IMR-90 (cell line): ENCODE measurements at places on chromosomes 5 and 9. TPM values are rescaled to one million over a fixed set of nuclear protein-coding genes. Genes with fewer than 3 reads are reported as not detected.

GRCh38 chr5:19734776-19735175 lies 253.2 kb downstream of the CDH18 start:
- no peak for DNase-seq

- DNase-seq, result no peak
Measured at GRCh38 chr9:108311745-108312144, 544.0 kb downstream of the ACTL7B start.

DNA sequence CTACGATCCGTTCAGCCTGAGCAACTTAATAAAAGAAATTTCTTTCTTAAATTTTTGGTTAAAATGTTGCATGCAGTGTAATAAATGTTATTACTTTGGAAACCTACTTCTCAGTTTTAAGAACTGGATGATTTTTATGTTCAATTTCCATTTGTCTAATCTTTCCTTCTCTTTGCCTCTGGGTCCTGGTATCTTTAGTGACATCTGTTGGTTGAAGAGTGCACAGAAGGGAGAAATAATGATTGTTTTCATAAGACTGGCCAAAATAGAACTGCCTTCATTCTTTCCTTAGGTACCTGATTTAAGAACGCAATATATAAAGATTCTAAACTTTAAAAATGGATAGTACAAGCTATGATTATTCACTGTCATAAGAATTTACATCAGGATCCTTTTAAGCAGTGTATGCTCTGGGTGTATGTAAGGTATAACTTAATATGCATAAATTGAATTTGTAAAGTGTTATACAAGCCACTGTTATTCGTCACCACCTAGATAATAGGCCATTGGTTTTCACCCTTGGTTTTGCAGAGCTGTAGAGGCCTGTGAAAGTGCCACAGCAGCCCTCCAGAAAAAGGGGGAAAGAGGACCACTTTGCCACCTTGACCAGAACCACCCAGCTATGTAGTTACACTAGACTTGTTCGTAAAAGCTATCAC lies 82.8 kb upstream of the TLX3 start:
- DNase-seq, result peak; percentile 7

- DNase-seq, result no peak
Measured at GRCh38 chr5:139880416-139881142, 85.0 kb downstream of the PSD2 start.

DNA sequence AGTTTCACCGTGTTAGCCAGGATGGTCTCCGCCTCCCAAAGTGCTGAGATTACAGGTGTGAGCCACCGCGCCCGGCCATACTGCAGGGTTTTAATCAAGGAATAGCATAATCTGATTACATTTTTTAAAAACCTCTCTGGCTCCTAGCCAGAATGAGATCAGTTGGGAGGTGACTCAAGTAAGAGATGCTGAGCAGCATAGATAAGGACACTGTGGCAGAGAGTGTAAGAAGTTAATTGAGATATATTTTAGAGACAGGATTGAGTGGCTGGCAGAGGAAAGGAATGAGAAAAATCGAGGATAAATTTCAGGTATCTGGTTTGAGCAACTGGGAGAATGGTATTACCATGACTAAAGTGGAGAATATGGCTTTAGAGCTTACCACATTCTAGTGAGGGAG lies 7.3 kb upstream of the RIGI start:
- DNase-seq, result peak; percentile 10

DNA sequence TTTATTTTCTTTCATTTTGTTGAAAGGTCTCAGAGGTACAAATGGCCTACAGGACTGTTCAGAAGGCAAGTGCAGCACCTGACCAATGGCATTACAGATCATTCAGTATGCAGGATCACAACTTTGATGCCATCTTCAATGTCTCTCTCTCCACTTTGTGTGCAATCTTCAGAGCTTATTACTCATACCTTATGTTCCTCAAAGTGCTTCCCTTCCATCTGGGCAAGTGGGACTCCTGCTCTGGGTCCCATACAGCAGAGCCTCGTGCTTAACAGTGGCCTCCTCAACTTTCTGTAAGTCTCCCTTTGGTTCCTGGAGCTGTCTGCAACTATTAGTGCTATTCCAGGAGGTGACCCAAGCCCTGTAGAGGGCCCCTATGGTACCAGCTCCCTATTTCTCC lies 358.4 kb upstream of the RPS23 start:
- no peak for DNase-seq

ARHGEF37 gene
- 0.28 and 0.54 TPM in 2 replicates for total RNA-seq
